ENCODE measurements at places on chromosomes 12 and 14.

- DNase-seq = no peak
- H3K36me3 ChIP-seq = no peaks in the 10 kb centered on the region
- H3K27me3 ChIP-seq = no peaks in the 10 kb centered on the region
- H3K4me1 ChIP-seq = no peaks in the 10 kb centered on the region
- H3K4me3 ChIP-seq = no peak overlapping the region
- no peak overlapping the region for H3K27ac ChIP-seq
These were observed 252.4 kb upstream of the SYT1 start for GRCh38 chr12:78612190-78612589.

- no peak for DNase-seq
- H3K27ac ChIP-seq = no peak within 1 kb of the TSS
- no peaks in the 10 kb centered on the region for H3K27me3 ChIP-seq
- no peak within 1 kb of the TSS for H3K4me3 ChIP-seq
- peaks cover 52% of the 10 kb centered on the region for H3K36me3 ChIP-seq
These were observed at the start of gene CIDEB for GRCh38 chr14:24307575-24308341. CIDEB (minus strand) TSS chr14:24307977; CDS start chr14:24307858, 119 bp downstream.

DNA sequence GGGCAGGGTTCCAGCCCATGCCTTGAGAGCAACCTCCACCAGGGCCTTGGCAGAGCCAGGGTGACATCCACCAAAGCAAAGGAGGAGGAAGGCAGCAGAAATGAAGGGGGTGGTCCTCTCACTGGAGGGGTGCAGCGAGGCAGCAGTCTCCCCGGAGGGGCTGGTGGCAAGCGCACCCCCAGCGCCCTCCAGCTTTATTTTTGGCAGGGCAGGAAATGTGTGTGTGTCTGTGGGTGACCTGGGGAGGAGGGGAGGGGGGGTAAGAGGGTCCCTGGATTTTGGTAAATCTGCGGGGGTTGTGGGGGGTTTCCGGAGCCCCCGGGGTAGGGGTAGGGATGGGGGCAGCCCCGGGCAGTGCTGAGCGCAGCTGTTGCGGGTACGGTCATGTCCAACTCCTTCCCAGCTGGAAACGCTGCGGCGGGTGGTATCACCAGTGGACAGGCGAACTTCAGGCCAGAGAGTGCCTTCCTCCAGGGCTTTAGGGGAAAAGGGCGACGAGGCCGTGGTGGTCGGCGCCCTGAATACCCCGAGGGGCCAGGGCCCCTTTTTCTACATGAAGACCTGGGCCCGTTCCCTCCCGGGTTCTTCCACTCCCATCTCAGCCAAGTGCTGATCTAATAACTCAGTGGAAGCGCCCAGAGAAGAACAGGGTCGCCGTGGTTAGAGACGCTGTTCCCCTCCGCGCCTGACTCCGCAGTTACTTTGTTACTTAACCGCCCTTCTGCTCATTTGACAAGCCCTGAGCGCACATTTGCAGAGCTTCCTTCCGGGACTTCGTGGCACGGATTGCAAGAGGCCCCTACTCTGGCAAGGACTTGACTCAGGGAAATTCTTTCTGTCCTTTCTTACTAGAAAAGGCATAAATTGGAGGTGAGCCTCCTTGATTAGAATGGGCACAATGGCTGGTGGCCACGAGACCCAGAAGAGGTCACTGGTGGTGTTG lies 55.2 kb downstream of the FOS start:
- no peak overlapping the region for H3K27ac ChIP-seq
- H3K4me1 ChIP-seq = no peaks in the 10 kb centered on the region
- no peaks in the 10 kb centered on the region for H3K27me3 ChIP-seq
- no peak overlapping the region for H3K4me3 ChIP-seq
- no peaks in the 10 kb centered on the region for H3K36me3 ChIP-seq

GRCh38 chr14:76924371-76925096 lies 98.3 kb downstream of the LRRC74A start:
- H3K27ac ChIP-seq = no peak overlapping the region
- DNase-seq = no peak
- peaks cover 69% of the 10 kb centered on the region for H3K4me1 ChIP-seq
- no peaks in the 10 kb centered on the region for H3K36me3 ChIP-seq
- no peak overlapping the region for H3K4me3 ChIP-seq

DNA sequence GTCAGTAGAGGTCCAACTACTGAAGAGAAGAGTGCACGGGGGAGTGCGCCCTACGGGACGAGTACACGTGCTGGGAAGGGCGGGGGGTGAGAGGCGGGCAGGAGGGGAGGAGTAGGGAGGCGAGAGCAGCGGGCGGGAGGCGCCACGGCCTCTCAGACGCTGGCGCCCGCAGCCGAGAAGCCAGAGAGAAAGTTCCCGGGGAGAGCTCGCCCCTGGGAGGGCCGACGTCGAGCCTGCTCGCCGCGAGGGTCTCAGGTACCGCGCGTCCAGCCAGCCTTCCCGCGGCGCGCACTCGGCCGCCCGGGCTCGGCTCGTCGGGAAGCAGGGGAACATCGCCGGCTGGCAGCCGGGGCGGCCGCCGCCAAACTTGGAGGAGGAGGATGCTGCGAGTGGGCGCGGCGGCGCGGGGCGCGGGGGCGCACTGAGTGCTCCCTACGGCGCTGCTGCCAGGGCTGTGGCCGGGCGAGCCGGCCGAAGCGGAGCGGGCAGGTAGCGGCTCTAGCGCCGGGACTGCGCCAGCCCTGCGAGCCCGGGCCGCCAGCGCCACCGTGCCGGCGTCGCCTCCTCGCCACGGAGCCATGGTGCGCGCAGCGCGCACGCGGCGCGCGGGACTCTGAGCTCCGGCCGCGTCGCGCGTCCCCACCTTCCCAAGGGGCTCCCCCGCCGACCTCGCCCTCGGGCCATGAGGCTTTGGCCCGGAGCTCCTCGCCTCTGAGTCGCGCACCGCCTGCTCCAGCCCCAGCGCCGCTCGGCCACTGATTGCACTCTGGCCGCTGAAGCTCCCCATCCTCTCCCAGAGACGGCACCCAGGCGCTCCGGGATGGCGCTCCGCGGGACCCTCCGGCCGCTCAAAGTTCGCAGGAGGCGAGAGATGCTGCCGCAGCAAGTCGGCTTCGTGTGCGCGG lies at the start of gene SLC24A4:
TSS of gene SLC24A4 (plus strand) at position 155 of the 905 bp plus-strand sequence. CDS start at position 821, 666 bp downstream.
- no peak within 1 kb of the TSS for H3K27ac ChIP-seq
- DNase-seq = no peak
- peaks cover 10% of the 10 kb centered on the region for H3K4me1 ChIP-seq
- peaks cover 83% of the 10 kb centered on the region for H3K27me3 ChIP-seq
